NT2/D1 (cell line): ENCODE measurements at places on chromosomes 13 and 19.
A peak's percentile ranks its signal among the peaks of the same experiment; 100 is the strongest.

GRCh38 chr13:109627649-109628048, 158.7 kb downstream of the IRS2 start:
- no peak for DNase-seq

GRCh38 chr19:28426730-28427225, 786.2 kb downstream of the UQCRFS1 start:
- DNase-seq = peak; percentile 48

- DNase-seq = no peak
Observed at GRCh38 chr13:45133396-45134118, 13.2 kb downstream of the GTF2F2 start.

- DNase-seq = peak; percentile 81
Observed at GRCh38 chr19:23116802-23117571, at the start of gene ZNF730. Gene ZNF730 (plus strand): TSS chr19:23117025. CDS start chr19:23117174, 149 bp downstream.

GRCh38 chr13:77831866-77832265, 86.8 kb downstream of the EDNRB start:
- DNase-seq = no peak

DNA sequence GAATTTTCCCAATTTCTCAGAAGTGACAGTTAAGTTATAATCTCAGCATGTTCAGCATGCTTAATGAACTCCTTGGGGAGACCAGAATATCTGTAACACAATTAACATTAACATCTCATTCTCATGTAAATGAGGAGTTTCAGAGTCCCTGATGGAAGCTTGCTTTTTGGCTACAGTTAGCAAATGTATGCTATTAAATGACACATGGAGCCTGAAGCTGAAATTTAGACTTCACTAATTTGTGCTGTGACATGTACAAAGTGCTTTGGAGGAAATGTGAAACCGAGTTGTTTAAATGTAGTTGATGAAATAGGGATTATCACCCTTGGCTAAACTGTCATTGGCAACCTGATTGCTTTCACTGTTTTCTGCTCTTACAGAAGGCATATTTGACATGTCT, 2265.1 kb upstream of the PCDH20 start:
- DNase-seq = no peak

DNA sequence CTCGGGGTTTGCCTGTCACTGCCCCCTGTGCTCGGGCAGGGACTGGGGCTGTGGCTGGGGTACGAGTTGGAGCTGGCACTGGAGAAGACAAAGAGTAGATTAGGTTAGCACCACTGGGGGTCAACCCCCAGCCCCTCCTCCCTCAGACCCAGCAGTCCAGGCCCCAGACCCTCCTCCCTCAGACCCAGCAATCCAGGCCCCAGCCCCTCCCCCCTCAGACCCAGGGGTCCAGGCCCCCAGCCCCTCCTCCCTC, 19.1 kb downstream of the ZNF575 start:
- no peak for DNase-seq

GRCh38 chr19:46232029-46232428, 2.5 kb downstream of the IGFL1 start:
- DNase-seq = no peak

DNA sequence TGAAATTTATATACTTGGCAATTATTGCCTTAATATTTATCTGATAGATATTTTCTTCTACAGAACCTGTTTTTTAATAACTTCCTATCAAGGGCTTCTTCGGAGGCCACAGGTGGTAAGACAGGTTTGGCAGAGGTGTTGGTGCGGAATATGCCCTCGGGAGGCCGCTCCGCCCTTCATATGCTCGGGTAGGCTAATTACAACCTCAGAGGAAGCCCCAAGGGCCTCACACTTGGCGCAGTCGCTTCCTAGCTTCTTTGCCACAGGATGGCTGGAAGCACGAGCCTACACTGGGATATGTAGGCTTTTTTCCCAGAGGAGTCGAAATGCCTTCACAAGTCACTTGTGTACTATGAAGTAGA, 68.8 kb downstream of the LMO7 start:
- no peak for DNase-seq

DNA sequence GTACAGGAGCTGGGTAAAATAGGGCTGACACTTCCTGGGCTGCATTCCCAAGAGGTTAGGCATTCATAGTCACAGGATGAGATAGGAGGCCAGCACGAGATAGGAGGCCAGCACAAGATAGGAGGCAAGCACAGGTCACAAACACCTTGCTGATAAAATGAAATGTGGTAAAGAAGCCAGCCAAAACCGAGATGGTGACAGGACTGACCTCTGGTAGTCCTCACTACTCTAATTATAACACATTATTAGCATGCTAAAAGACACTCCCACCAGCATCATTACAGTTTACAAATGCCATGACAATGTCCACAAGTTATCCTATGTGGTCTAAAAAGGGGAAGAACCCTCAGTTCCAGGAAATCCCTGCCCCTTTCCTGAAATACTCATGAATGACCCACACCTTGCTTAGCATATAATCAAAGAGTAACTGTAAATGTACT, 20.9 kb upstream of the IGSF23 start:
- no peak for DNase-seq

DNA sequence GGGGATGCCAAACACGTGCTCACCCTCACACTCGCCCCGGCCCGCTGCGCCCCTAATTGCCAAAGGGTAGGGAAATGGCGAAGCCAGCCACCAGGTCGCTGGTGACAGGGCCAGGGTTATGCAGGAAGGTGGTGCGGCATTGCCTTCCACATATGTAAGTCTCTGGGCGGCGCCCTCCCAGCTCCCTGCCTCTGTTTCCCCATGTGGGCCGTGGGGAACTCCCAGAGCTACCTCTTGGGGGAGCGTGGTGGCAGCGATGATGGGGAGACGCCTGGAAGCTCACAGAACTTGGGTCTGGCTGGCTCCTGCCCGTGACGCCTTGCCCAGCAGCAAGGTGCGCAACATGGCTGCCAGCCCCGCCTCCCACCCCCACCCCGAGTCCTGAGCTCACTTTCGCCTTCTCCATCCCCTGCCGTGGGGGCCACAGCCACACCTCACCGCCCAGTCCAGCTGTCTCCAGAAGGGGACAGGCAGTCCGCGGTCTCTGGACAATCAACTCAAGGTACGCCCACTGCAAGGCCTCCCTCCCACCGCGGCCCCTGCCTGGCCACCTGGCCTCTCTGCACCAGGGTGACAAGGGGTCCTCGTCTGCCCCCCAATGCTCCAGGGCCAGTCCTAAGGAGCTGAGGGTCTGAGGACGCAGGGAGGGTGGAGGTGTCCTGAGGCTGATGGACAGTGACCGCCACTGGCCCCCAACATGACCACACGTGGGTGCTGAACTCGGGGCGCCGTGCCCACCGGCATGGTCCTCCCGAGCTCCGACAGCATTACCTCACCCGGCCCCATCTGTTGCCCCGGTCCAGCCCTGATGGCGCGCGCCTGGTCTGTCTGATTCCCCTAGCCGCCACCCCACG, 6.6 kb downstream of the C19orf25 start:
- no peak for DNase-seq

GRCh38 chr13:93745884-93746283, 519.3 kb downstream of the GPC6 start:
- no peak for DNase-seq

DNA sequence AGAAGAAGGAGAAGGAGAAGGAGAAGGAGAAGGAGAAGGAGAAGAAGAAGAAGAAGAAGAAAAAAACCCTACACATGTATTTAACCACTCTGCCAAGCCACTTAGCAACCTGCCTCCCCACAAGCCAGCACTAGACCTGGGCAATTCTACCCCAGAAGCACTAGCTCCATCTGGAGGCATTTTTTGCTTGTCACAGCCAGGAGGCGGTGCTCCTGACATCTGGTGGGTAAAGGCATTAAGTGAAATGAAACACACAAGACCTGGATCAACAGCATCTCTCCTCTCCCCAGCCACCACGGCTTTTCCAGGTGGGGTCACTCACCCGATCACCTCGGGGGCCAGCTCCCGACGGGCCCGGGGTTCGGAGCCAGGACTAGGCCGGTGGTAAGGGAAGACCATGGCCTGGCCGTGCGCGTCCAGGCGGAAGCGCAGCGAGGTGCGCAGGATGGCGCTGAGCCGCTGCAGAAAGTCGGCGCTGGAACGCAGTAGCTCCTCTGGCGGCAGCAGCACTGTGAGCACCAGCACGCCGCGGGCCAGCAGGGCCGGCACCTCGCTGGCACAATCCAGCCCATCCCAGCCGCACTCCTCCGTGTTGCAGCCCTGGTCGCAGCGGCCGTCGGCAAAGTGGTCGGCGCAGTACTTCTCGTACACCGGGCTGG, 26.9 kb downstream of the NOTCH3 start:
- no peak for DNase-seq

DNA sequence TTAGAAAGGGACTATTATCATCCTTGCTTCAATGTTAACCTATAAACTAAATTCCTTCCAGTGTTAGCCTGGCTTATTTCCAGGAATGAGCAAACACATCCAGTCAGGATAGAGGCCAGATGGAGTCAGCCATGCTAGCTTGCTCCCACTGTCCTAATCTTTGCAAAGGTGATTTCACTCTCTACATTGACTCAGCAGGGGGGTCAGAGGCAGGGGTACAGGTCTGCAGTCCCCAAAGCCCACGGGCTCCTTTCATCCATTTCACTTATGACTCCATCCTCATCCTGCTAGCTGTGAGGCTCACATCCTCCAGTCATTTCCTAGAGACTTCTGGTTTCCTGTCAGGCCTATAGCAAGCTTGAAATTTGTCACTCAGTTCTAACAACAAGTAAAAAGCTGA, 63.4 kb upstream of the CEACAM8 start:
- no peak for DNase-seq

GRCh38 chr13:35780613-35781012, 304.1 kb upstream of the MAB21L1 start:
- no peak for DNase-seq

GRCh38 chr13:42977219-42977659, 14.8 kb downstream of the EPSTI1 start:
- DNase-seq = no peak

GRCh38 chr13:61276401-61276800, 139.2 kb downstream of the PCDH20 start:
- no peak for DNase-seq
